Hematopoietic multipotent progenitor cell treated with erythropoietin and hydrocortisone succinate and interleukin-3 and kit ligand, for 17 days (in vitro differentiated cells): ENCODE measurements at places on chromosomes 11 and 22.

DNA sequence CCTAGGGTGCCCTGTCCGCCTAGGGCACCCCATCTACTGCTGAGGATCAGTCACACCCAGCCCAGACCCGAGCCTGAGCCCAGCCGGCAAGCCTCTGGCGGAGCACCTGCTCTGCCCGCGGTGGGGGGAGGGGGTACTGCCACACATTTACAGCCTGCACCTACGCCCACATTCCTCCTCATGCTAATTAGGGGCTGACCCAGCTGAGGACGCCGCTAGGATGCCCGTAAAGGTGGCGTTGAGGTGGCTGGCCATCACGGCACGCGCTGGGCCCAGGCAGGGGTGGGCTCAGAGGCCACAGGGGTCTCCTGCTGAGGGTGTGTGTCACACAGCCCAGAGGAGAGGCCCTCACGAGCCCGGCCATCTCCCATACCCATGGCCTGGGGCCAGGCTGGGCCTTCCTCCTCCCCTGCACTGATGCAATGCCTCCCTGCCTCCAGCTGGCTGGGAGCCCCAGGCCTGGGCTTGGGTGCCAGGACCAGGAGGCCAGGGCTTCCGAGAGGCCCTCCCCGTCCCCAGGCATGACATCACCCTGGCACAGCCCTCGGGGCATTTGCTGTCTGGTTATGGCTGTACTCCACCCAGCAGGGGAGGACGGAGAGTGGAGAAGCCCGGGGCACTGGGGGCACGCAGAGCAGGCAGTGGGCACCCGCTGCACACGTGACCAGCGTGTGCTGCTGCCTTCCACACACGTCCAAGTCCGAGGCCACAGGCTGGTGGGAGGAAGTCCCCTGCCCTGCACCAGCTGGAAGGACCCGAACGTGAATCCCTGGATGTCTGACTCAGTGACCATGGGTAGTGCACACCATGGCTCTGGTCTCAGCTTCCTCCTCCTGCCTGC, 12.7 kb downstream of the DUSP8 start:
- no peak for DNase-seq

DNA sequence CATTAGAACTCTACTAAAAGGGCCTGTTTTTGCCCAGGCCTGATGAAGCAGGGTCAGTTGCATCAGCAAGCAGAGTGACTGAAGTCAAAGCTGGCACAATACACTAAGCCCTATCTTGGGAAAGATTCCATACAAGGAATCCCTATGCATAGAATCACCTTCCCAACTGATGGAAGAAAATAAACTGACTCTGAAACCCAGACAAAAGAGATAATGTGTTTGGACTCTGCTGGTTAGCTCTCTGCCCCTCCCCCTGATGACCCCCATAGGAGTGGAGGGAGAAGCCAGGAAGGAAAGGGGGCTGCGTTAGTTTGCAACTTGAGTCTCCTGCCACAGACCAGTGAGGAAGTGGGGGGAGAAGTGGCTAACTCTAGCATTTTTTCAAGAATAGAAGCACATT, 32.9 kb downstream of the GALNT18 start:
- no peak for DNase-seq

GRCh38 chr11:119637481-119637880, 91.5 kb downstream of the NECTIN1 start:
- DNase-seq = peak; percentile 74

DNA sequence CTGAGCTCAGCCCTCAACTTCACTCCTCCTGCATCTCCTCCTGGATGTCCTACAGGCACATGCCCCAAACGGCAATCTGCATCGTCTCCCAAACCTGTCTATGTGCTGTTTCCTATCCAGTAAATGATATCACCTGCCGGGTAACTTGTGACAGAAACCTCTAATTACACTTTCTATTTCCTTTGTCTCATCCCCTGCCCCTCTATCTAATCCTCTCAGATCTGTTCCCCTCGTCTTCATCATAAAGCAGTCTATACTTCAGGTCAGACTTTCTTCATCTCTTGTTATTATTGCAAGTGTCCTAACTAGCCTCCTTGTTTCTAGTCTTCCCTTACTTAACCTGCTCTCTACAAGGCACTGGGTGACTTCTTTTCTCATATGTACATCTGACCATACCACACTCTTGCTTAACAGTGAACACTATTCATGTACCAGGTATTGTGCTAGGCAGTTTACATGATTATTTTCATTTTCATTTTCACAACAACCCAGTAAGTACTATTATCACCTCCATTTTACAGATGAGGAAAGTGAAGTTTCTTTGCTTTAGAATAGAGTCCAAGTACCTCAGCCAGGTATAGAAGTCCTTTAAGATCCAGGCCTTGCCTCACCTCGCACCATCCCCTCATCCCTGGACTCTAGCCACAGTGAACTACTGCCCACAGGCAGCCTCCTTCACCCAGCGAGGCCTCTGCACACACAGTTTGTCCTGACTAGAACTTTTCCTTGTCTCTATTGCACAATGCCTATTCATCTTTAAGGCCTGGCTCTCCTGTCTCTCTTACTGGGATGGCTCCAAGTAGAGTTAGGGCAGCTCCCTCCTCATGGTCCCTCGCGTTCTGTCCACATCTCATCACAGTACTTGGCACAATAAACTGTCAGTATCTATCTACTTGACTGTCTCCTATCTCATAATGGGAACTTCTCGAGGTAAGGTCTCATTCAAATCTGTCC, 22.1 kb upstream of the UCP3 start:
- no peak for DNase-seq

- no peak for DNase-seq
Measured at GRCh38 chr22:38352436-38352835, 35.2 kb upstream of the CSNK1E start.

DNA sequence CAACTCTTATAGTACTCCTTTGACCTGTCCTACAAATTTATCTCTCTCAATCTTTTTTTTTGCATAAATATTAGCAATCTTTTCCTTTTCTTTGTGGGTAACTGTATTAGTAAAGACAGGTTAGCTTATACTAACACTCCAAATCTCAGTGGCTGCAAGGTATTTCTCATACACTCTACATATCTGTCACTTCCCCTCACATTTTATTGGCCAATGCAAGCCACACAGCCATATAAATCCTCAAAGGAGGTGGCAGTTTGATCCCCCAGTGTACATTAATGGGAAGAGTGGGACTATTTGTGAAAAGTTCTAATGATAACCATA, 42.6 kb upstream of the EED start:
- DNase-seq = no peak

GRCh38 chr11:126510621-126511370, 155.3 kb downstream of the ST3GAL4 start:
- no peak for DNase-seq

GRCh38 chr11:114284021-114284420, 12.2 kb upstream of the NNMT start:
- DNase-seq = no peak

DNA sequence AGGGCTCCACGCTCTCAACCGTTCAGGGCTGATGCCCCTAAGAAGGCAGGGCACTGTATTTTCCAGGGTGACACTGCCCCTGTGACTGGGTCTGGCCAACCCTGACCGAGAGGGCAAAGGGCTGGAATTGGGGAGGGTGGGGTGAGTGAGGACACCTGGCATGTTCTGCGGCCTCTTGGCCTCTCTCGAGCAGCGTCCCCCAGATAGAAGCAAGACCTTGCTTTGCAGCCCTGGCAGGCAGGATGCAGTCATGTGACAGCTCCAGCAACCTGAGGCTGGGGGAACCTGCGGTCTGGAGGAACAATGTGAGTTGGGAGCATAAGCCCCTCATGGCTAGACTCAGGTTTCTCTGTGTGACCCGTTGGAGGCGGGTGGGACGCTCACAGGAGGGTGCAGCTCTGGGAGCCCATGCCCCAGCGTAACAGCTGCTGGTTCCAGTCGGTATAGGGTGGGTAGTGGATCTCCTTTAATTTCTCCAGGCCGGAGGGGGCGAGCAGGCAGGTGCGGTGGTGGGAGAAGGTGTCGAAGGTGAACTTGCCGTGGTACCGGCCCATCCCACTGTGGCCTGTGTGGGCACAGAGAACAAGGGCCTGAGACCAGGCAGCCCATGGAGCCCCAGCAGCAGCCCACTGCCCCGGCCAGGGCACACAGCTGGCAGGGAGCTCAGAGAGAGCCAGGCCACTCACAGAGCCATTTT, 11.4 kb downstream of the ALDH3B2 start:
- DNase-seq = no peak

- DNase-seq = no peak
Measured at GRCh38 chr11:99268886-99269285, 248.1 kb downstream of the CNTN5 start.

DNA sequence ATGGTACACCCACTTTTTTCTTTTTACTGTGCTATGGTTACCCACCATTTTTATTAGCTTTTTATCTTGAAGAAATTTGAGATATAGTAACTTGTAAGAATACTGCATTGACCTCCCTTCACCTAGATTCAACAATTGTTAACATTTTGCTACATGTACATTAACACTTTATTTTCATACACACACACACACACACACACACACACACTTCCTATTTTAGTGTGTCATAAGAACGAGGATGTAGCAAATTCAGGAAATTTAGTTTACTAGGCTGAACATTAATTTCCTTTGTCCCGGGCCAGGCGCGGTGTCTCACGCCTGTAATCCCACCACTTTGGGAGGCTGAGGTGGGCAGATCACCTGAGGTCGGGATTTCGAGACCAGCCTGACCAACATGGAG, 1.1 kb upstream of the ATP6V1E1 start:
- DNase-seq = no peak

DNA sequence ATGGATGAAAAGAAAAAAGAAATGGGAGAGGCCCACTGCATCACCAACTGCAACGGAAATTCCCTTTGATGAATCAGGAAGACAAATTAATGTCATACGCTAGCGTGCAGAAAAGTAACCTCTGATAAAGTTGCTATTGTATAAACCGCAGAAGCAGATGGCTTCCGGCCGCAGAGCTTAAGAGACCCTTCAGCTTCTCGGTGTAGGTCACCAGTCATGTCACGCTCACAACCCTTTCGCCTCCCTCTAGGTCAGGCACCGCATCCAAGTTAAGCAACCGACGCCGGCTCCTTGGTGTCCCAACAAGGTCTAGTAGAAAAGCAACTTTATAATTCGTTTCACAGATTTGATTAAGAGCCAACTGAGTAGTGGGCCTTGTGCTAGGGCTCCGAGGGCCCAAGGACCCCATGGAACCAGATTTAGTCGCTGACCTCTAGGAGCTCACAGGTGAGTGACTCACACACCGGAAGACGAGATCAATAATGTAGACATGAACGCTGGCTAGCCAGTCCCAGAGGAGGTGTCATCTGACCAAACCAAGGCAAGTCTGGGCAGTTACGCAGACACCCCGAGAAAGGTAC, 1.2 kb upstream of the ZFP91 start:
- no peak for DNase-seq

DNA sequence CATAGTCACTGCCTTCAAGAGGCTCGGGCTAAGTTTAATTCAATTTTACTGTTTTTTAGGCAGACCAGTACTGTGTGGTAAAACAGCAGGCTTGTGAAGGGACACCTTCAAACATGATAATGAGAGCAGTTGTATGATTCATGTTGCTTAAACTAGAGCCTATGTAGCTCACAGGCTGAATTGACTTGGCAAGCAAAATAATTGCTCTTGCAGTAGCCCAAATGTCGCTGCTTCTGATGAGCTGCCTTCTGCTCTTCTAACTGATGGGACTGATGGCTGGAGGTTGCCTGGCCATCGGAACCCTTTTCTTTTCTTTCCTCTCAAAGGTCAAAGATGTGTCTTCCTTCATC, 137.6 kb downstream of the MAML2 start:
- no peak for DNase-seq

GRCh38 chr11:68372625-68373024, 60.2 kb downstream of the LRP5 start:
- DNase-seq = no peak

GRCh38 chr22:40178417-40179409, 988 bp downstream of the TNRC6B start:
- peak; percentile 69 for DNase-seq

GRCh38 chr11:56764976-56765375, 16.5 kb upstream of the OR9G4 start:
- no peak for DNase-seq

GRCh38 chr22:31103111-31103510, 4.3 kb downstream of the SELENOM start:
- no peak for DNase-seq

GRCh38 chr22:25196326-25196725, 3.3 kb upstream of the CRYBB3 start:
- no peak for DNase-seq

DNA sequence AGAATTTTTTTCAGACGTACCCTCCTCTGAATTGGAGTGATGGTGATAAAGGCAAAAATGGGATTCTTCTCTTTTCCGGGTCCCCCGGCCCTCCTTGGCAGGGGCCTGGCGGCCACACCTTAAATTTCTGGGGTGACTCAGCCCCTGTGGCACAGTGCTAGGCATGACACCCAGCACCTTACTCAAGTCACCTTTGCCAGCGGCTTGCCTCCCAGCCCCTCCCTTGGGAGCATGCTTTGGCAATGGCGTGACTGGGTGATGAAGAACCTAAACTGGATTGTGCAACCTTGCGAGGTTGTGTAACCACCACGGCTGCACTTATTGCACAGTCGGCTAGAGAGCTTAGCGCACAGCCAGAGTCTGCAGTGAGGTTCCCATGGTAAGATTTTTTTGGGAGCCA, 16.2 kb upstream of the LDLRAD3 start:
- DNase-seq = no peak

- DNase-seq = no peak
Measured at GRCh38 chr11:61978703-61979661, 11.5 kb upstream of the FTH1 start.

- DNase-seq = no peak
Measured at GRCh38 chr22:35448523-35448922, 48.6 kb downstream of the MCM5 start.

DNA sequence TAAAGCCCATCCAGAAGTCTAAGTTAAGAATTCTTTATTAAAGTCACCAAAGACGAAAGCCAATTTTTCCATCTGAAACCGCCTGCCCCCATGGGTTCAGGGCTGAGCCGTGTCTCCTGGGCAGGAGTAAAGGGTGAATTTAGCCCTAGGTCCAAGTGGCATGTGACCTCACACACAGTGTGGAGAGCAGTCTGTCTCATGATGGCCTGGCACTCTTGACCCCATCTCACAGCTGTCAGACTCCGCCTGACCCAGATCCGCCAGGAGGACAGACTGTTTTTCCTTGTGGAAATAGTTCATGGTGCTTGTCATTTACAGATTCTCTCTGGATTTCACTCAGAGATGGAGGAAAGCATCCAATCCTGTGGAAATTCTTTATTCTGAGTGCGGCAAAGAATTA, 109.7 kb downstream of the GALNT18 start:
- no peak for DNase-seq

- DNase-seq = no peak
Measured at GRCh38 chr22:50415426-50415825, 59.4 kb downstream of the SBF1 start.

- no peak for DNase-seq
Measured at GRCh38 chr11:8698917-8699441, 16.4 kb downstream of the RPL27A start.

- DNase-seq = no peak
Measured at GRCh38 chr11:3216027-3216525, 2.5 kb downstream of the MRGPRG start.

GRCh38 chr22:23847991-23848864, 9.4 kb upstream of the DERL3 start:
- no peak for DNase-seq

- no peak for DNase-seq
Measured at GRCh38 chr22:44380756-44381486, 68.2 kb upstream of the SHISAL1 start.

- no peak for DNase-seq
Measured at GRCh38 chr11:45922425-45923082, at the start of gene LARGE2. Gene LARGE2 (plus strand): TSS chr11:45922656. CDS start chr11:45922883, 227 bp downstream.

GRCh38 chr22:42156121-42156520, 25.5 kb upstream of the CYP2D6 start:
- no peak for DNase-seq
